CD4-positive, alpha-beta T cell treated with Interleukin-15 for 4 hours (primary cell): ENCODE measurements at places on chromosomes 16 and 17.

DNA sequence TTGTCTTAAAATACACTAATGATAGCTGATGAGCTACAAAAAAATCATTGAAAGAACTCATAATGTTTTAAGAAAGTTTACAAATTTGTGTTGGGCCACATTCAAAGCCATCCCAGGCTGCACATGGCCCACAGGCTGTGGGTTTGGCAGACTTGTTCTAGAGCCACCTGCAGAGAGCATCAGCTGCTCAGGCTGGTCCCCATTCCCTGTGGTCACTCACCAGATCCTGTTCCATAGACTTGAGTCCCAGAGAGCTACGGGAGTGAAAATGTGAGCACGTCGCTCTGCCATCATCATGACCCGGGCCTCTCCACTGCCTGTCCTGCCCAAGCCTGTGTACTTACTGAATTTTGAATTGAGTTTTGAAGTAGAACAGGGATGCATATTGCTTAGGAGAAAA lies 6.9 kb downstream of the SLC26A11 start:
- DNase-seq, result no peak

DNA sequence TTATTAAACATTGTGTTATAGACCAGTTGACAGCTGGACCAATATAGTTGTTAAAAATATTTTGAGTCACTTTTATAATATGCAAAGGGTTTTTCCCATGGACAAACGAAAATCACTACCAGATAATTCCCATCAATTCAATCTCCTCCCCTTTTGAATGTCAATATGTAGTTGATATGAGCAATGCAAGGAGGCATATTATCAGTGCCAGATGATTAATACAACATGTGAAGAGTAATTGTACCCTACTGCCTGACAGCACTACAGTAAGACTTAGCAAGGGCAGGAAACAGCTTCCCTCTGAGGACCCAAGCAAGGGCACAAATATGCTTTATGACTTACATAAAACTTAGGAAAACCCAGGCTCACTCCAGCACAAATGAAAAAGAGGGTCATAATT lies 17.3 kb downstream of the KANSL1 start:
- DNase-seq, result no peak

GRCh38 chr16:2950773-2951172 lies 13.3 kb upstream of the KREMEN2 start:
- DNase-seq, result no peak

GRCh38 chr16:54774768-54775167 lies 155.9 kb upstream of the IRX5 start:
- DNase-seq, result no peak

DNA sequence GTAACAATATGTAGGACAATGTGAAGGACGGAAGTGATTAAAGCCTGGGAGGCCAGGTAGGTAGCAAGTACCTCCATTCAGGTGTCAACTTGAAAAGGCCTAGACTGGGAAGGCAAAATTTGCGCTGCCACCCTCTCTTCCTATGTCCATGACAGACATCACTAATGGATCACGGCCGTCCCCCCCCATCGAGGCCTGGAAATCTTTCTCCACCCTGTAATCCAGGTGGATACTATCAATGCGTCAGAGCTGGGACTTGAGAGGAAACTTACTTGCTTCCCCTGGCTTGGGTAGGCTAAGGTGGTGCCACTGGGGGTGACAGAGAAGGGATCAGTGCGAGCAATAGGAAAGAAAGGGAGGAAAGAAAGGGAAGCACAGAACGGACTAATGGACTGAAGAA lies 156.1 kb downstream of the SALL1 start:
- DNase-seq, result no peak

DNA sequence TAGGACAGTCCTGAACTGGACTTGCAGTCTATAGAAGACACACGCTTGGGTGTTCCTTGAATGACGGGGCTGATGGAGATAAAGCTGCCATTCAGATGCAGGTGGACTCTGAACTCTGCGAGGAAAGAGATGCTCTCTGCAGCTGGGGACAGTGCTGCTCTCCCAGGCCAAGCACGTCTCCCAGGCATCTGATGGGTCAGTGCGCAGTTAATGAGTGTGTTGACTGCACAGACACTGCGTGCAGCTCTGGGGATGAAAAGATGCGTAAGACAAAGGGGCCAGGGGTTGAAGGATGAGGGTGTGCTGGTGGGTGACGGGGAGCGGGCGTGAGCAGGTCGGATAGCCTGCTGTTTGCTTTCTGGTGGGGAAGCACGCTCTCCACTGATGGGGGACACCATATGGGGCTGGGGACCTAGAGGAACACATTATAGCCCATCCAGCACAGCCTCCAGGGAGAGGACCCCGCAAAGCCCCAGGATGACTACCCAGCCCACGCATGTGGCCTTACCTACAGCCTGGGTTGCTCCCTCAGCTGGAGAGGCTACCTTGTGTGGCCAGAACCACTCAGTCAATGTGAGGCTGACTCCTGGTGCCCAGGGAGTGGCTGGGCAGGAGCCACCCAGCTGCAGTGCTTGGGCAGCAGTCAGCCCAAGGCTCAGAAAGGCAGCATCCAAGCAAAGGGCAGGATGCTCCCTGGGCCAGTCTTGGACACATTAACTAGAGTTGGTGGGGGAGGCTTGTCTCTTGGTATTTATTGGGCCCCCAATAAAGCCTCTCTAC lies 246.3 kb downstream of the RBFOX3 start:
- no peak for DNase-seq

DNA sequence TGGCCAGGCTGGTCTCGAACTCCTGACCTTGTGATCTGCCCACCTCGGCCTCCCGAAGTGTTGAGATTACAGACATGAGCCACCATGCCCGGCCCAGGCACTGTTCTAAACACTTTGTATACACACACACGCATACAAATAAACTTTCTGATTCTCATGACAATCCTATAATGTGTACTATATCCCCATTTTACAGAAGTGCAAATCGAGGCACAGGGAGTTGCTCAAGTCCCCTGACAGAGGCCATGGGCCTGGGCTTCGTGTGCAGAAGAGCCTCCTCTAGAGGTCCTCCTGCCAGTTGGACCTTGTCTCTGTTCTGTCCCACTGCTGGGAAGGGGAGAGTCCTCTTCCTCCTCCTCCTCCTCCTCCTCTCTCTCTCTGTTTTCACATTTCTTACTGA lies 9.9 kb upstream of the GPRC5B start:
- no peak for DNase-seq
